ENCODE measurements at places on chromosomes 2 and 18. TPM values are rescaled to one million over a fixed set of nuclear protein-coding genes. Genes with fewer than 3 reads are reported as not detected.

The PTPRN gene
- total RNA-seq: 0.86 TPM

The REEP1 gene
- total RNA-seq: under 0.01 TPM

The AKAIN1 gene
- total RNA-seq: not detected

The SCG2 gene
- 0.97 TPM for total RNA-seq

The SRD5A2 gene
- total RNA-seq: not detected

The LRATD1 gene
- 1.7 TPM for total RNA-seq

The ABCB11 gene
- total RNA-seq: under 0.01 TPM

The CIB4 gene
- total RNA-seq: not detected

The CABYR gene
- 6.4 TPM for total RNA-seq

The TXNDC2 gene
- total RNA-seq: not detected

The SLC14A1 gene
- 0.86 TPM for total RNA-seq

All from fibroblast of villous mesenchyme (primary cell).